ENCODE measurements at places on chromosomes 12 and 14.

DNA sequence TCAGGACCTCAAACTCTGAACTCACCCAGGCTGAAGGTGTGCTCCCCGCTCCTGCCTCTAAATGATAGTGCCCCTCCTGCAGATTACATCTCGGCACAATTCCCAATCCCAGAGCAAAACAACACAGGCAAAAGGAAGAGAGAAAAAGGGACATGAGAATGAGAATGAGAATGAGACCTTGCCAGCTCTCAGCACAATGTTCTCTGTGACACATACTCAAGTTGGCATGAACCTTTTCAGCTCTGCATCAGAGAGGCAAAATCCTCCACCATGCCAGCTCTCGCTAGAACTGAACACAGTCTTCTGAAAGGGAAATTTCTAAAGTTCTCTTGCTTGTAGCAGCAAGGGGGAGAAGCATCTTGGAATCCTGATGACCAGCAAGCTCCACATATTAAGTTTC, 84.6 kb downstream of the KSR2 start:
- H3K36me3 ChIP-seq, result no peaks in the 10 kb centered on the region
- H3K27me3 ChIP-seq, result no peaks in the 10 kb centered on the region
- no peak overlapping the region for H3K27ac ChIP-seq
- DNase-seq, result no peak
- H3K4me1 ChIP-seq, result no peaks in the 10 kb centered on the region

DNA sequence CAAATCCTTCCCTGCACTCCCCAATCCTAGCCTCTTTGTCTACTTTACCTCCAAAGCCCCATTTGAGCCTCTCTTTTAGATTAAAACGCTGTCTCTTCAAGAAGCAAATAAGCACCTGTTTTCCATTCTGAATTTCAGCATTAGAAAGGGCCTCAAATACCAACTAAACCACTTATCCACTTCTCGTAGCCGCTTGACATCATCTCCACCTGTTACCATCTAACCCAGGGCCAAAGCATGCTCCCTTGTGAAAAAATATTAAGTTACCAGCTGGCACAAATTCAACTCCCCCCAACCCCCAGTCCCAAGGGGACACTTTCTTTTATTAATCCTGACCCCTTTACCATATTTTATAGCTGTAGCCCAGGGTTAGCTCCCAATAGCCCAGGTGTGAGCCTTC, 43.1 kb downstream of the GPHB5 start:
- peaks cover 14% of the 10 kb centered on the region for H3K4me1 ChIP-seq
- H3K36me3 ChIP-seq, result no peaks in the 10 kb centered on the region
- H3K27me3 ChIP-seq, result no peaks in the 10 kb centered on the region
- no peak overlapping the region for H3K4me3 ChIP-seq

GRCh38 chr14:97920201-97920600, 1123.0 kb downstream of the VRK1 start:
- no peak overlapping the region for H3K27ac ChIP-seq
- peaks cover 4% of the 10 kb centered on the region for H3K4me1 ChIP-seq
- DNase-seq, result no peak
- H3K4me3 ChIP-seq, result no peak overlapping the region
- H3K36me3 ChIP-seq, result no peaks in the 10 kb centered on the region

DNA sequence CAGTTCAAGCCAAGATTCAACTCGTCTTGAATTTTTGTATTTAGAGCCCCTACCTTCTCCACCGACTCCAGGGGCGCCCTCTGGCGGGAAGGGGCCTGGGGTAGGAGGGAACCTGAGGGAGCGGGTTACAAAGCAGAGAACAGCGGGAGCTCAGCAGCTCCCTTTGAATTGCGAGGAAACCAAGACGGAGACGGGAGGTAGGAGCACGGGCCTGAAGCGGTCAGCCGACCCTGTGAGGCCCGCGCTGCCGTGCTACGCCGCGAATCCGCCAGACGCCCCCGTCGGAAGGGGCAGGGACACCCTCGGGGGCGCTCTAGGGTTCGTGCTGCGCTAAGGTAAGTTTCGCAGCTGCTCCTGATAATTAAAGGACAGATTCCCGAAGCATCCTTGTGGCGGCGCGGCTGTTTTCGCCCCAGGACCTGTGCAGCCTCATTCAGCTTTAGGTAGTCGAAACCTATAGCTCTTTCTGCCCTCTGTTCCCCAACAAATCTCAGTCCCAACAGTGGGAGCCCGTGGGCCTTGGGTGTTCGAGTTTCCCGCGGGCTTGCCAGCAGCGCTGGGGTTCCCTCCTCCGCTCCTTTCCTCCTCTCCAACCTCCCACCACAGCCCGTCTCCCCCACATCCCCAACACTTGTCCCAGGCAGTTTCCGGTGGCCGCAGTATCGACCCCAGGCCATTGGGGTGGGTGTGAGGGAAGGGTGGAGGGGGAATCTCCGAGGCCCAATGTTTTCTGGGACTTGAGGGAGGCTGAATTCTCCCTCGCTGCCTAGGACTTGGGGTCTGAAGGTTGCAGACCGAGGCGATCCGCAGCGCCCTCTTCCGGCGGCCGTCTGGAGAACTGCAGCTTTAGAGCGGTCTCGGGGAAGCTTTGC, 5.1 kb upstream of the NKX2-1 start:
- H3K27ac ChIP-seq, result no peak overlapping the region
- peaks cover 42% of the 10 kb centered on the region for H3K4me1 ChIP-seq
- H3K27me3 ChIP-seq, result peaks cover 95% of the 10 kb centered on the region
- no peak for DNase-seq
- no peak overlapping the region for H3K4me3 ChIP-seq
- H3K36me3 ChIP-seq, result no peaks in the 10 kb centered on the region

GRCh38 chr14:69688299-69688649, 76.9 kb downstream of the SUSD6 start:
- H3K36me3 ChIP-seq, result no peaks in the 10 kb centered on the region
- no peaks in the 10 kb centered on the region for H3K27me3 ChIP-seq
- no peak for DNase-seq
- H3K4me3 ChIP-seq, result no peak overlapping the region

DNA sequence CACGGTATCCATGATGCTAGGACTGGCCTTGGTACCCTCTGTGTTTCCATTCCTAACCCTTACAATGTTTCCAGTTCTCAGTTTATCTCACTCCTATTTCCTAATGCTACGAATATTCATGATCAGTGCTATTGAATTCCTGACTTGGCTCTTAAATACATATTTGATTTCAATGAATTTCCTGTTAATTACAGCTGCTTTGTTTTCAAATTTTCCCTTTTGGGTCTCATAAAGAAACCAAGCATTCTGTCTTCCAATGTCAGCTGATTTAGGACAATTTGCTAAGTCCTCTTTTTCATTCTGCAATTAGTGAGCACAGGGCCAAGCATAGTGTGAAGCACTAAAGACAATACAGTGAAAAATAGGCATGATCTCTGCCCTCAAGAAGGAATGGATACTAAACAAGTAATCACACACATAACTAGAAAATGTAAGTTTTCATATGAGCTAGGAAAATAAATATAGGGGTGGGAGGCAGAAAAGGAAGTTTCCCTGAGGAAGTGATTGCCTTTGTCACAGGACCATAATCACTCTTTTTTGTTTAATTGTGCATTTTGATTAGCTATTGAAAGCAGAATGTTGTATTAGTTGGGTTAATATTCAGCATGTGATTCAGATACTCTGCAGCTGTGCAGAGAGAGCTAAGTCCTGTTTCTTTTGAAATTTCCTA, 88.5 kb downstream of the KCNC2 start:
- no peaks in the 10 kb centered on the region for H3K36me3 ChIP-seq
- no peak overlapping the region for H3K27ac ChIP-seq
- no peak overlapping the region for H3K4me3 ChIP-seq
- H3K4me1 ChIP-seq, result no peaks in the 10 kb centered on the region

DNA sequence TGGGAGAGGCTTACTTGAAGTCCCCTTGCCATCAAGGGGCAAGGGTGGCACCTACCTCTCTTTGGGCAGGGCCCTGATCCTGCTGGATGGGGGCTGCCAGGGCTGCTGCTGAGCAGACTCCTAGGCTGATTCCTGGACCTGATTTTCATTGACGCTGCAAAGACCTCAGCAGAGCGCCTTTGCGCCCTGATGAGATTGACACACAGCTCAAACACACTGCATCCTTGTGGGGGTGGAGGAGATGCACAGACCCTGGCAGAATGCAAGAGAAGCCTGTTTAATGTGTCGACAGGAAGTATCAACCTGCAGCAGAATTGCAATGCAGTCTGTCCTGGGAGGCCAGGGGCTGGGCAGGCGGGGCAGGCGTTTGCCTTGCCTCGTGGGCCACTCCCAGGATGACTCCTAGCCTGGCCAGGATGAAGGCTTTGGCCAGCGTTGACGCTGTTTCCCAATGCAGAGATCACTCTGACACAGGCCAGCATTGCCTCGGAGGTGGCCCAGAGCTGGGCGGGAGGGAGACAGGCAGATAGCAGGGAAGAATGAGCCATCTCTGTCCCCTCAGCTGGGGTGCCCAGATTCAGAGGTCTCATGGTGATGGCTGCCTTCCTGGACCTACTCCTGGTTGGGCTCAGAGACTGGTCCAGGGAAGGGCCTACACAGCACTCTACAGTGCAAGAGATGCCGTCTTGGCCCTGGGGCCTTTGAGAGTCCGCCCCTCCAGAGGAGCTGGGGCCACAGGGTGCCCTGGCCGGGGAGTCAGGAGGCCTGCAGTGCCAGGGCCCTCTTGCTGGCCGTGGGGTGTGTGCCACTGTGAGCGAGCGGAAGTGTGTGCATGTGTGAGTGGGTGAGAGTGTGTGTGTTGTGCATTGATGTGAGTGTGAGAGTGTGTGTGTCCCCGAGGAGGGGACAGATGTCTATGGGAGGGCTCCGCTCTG, 108.3 kb downstream of the KIF26A start:
- no peaks in the 10 kb centered on the region for H3K36me3 ChIP-seq
- peak; percentile 30 for DNase-seq
